Caki2 (cell line): ENCODE measurements at places on chromosomes 5 and 9. TPM values are rescaled to one million over a fixed set of nuclear protein-coding genes. Genes with fewer than 3 reads are reported as not detected.

- no peak for DNase-seq
These were observed 89.5 kb downstream of the MAT2B start for GRCh38 chr5:163594951-163595350.

GRCh38 chr5:169288066-169288930 lies 12.6 kb downstream of the SLIT3 start:
- no peak for DNase-seq

DNA sequence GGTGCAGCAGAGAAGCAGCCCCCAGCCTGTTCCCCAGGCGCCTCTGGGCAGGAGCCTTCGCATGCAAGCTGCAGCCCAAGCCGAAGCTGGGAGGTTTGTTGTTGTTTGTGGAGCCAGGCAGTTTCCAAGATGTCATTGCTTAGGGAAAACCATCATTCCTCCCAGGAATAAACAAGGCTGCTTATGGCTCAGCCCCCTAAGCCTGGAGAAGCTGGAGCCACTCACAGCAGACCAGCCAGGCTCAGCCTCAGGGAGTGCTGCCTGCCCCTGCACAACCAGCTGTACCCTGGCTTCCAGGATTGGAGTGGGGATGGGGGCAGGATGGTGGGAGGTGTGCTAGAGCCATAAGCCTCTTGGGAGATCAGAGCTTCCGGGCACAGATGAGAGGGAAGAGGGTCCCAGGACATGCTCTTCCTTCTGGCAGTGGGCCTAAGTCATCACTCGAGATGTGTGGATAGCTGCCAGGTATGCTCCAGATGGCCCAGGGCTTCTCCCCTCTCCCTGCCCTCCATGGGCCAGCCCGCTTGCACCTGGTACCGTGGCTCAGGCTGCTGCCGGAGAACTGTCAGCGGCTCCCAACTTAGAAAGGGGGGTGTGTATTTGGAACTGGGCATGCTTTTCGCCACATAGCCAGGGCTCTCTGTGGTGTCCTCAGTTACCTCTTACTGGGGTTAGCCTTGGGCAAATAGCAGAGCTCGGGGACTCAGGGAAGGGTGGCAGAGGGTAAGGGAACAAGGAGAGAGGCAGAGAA lies 105.2 kb downstream of the RGS3 start:
- DNase-seq: no peak

The RLN2 gene
- not detected in 2 replicates for total RNA-seq

The ANKRD55 gene
- 4.7 TPM in 1 of 2 replicates, not detected in the other for total RNA-seq

DNA sequence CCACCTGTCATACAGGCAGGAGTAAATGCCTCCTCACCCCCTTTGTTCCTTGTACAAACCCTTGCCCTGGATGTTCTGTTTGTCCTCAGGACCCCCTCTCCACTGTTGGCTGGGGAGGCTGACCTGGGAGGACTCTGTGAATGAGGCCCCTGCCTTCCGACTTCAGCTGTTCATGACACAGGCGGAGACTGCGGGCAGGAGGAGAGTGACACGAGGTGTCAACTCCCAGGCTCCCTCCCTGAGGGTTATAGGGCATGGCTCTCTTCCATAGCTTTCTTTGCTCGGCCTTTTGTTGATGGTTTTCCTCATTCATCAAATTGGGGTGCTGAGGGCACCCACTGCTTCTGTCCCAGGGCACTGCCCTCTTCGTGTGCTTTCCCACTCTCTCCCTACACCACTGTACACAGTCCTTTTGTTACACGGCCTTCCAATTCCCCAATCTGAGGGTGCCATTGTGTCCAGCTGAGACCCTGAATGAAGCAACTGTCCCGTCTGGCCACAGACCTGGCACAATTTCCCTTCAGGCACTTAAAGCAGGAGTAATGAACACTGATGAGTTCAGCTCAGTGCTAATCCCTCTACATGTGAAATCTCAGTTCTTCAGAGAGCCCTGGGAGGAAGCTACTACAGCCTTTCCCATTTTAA lies 33.8 kb downstream of the KCNIP1 start:
- DNase-seq: no peak

The NRG2 gene
- total RNA-seq: 0.96 and 6.8 TPM in 2 replicates

DNA sequence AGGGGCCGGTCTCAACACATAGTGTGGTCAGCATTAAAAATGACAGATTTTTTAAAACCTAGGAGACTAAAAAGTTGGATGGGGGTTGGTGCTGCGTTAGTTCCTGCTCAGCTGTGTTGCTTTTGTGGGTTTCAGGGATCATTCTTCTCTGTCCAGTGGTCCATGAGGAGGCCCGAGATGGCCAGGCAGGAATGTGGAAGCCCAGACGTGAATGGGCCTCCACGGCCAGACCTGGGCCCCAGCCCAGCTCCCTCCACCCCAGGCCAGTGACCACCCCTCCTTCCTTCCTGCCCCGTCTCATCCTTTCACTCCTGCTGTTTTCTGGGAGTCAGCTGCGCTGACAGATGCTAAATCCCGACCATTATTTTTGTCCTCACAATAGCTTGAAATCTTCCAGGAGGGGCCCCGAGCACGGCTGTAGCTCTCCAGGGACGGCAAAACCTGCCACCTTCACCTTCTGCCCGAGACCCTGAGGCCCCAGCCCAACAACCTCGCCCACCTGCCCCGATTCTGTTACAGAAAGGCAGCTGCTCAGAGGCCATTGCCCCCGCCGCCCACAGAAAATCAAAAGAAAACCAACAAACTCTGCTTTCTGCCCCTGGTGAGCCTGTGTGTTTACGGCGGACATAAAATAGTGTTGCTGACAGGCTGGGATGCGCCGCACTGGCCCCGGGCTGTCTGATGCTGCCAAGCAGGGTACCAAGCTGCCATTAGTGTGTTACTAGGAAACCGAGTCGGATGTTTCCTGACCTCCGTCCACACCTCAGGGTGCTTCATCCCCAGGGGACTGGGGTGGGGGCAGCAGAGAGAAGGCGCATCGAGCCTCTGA lies 83.7 kb upstream of the SARDH start:
- no peak for DNase-seq

DNA sequence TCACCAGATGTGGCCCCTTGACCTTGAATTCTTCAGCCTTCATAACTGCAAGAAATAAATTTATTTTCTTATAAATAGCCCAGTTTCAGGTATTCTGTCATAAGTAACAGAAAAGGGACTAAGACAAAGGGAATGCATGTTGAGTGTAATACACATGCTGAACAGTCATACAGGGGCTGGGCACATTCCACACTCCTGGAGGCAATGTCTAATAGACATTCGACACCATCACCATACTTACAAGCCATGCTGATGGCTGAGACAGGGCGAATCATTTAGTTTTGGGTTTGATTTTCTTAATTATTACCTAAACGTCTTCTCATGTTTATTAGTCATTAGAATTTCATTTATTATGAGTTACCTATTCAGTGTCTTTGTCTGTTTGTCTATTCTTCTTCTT lies 68.5 kb downstream of the TENT4A start:
- DNase-seq: peak; percentile 23

- DNase-seq: no peak
These were observed 20.8 kb downstream of the MARCHF6 start for GRCh38 chr5:10374046-10375022.

GRCh38 chr5:176714067-176714466 lies 66.8 kb downstream of the TSPAN17 start:
- no peak for DNase-seq

GRCh38 chr5:173454736-173455598 lies 126.8 kb upstream of the STC2 start:
- peak; percentile 100 for DNase-seq

The SPEF2 gene
- total RNA-seq: 2.3 and 10.9 TPM in 2 replicates

GRCh38 chr9:76891874-76892273 lies 14.0 kb downstream of the PRUNE2 start:
- no peak for DNase-seq

DNA sequence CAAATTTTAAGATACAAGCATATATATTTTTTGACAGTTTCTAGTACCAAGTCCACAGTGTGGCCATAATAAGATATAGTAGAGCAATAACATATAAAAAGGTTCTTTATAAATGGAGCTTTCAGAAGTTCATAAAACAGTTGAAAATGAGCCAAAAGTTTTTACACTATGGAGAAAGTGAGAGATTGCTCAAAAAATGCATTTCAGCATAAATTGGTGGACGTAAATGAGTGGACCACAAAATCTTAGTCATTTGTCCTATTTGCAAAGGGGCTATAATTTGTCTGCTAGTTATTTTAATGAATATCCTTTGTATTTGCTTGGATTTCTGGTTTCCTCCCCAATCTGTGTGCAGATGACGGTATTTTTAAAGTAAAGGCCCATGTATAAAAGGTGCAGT lies 159.4 kb upstream of the DAP start:
- no peak for DNase-seq
